ENCODE measurements at places on chromosomes 7 and 10.

GRCh38 chr10:114256008-114256765, 17.1 kb downstream of the VWA2 start:
- DNase-seq = no peak

GRCh38 chr10:111481866-111482265, 405.0 kb downstream of the ADRA2A start:
- DNase-seq = no peak

GRCh38 chr7:65371468-65371867, 2.2 kb upstream of the ZNF92 start:
- DNase-seq = no peak

GRCh38 chr7:68700414-68700813, 897.9 kb upstream of the AUTS2 start:
- DNase-seq = peak; percentile 69

GRCh38 chr10:132281915-132282666, 25.7 kb downstream of the STK32C start:
- no peak for DNase-seq

DNA sequence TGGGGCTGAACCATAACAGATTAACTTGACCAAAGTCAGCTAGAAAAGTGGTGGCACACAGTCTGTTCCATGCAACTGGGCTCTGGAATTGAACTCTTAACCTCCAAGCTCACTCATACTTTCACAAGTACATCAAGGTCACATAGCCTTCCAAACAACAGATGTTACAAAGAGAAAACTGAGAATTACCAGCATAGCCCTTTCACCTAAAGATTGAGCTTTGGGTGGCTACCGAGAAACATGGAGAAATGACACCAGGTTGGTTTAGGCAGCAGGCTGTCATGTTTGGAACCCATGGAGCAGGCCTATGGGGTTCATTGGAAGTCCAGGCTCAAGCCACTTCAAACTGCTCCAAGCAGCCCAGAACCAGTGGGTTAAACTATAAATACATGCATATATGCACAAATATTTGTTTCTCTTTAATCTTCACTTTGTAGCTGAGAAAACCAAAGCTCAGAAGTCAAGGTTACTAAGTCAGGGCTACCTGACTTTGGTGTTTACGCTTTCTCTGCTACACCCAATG, 59.1 kb downstream of the MALSU1 start:
- DNase-seq = no peak

DNA sequence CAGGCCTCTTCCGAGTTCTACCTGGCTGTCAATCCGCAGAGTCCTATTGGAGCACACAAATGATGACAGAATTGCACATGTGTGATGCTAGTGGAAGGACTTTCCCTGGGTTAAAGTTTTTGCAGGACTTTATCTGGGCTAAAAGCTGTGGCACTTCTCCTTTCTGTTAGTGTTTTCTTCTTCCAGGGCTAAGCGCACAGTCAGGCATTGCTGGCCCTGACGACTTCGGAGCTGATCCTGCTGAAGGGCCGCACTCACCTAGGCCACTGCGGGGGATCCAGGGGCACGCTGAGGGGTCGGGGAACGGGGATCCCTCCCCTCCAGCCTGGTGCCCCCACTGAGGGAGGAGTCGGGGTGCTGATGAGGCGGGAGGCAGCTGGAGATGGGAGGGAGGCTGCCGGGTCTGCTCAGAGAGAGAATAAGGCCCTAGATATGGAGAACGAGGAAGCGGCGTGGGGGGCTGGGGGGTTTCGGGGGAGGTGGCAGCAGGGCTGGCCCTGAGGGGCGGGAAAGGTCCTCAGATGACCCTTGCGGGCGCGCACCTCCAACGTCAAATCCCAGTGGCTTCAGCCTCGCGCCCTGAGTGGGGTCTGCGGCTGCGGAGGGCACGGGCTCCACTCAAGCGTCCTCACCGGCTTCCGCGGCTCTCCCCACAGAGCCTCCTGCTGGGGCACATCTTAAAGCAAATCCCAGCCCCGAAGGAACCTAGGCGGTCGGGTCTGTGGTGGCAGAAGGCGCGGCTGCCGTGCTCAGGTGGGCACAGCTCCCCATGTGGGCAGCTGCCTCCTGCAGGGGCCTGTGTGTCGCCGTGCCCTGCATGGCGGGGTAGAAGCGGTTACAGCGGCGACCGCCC, 30.9 kb downstream of the AGR3 start:
- DNase-seq = no peak

- DNase-seq = no peak
Measured at GRCh38 chr10:82037076-82037475, 162.1 kb downstream of the NRG3 start.

GRCh38 chr10:26721561-26721960, 24.1 kb downstream of the PDSS1 start:
- no peak for DNase-seq

DNA sequence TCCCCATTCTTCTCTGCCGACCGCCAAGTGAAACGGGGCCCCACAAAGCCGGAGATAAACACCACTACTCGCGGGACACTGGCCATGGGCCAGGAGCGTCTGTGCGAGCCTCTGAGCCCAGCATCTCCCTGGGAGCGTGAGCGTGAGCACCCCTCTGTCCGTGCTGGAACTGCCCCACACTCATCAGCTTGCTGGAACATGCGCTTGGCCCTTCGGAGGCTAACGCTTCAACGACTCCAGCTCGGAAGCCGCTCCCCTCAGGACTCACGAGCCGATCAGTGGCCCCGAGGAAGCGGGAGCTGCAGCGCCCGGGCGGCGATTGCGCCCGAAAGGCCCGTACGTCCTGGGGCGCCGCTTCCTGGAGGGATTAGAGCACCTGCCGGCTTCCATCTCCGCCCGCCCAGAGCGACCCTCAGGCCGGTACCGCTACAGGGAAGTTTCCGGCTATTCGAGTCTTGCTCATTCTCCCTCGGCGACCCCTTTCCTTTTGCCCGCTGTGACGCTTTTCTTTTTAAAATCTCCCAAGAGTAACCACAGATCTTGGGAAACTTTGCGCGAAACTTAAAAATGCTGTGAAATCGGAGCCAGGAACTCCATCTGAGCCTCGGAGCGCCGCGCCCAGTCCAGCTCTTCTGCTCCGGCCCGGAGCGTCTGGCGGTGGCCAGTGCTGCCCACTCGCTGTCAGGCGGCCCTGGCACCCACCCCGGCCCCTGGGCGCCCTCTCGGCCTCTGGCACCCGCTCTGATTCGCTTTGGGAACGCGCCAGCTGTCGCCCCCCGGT, 1.0 kb downstream of the TLL2 start:
- peak; percentile 77 for DNase-seq

GRCh38 chr7:66167773-66168387, 37.3 kb upstream of the TPST1 start:
- DNase-seq = peak; percentile 87

DNA sequence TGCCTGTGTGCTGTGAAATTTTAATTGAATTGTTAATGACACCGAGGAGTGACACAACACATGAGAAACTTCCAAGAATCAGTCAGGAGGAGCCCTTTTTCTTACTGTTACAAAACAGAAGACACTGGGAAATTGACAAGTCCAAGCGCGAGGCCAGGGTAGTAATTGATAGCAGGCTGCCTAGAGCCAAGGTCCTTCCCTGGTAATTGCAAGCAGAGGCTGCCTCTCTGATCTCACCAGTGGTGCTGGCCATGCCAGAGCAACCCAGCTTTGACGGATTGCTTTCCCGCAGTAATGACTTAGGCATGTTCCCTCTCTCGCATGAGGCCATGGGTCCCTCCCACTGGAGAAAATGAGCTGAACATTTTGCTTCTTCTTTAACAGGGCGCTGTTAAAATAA, 111.5 kb downstream of the LRMDA start:
- DNase-seq = peak; percentile 71

Measured in adipocyte (in vitro differentiated cells).